ENCODE measurements at places on chromosomes 13 and 19.

DNA sequence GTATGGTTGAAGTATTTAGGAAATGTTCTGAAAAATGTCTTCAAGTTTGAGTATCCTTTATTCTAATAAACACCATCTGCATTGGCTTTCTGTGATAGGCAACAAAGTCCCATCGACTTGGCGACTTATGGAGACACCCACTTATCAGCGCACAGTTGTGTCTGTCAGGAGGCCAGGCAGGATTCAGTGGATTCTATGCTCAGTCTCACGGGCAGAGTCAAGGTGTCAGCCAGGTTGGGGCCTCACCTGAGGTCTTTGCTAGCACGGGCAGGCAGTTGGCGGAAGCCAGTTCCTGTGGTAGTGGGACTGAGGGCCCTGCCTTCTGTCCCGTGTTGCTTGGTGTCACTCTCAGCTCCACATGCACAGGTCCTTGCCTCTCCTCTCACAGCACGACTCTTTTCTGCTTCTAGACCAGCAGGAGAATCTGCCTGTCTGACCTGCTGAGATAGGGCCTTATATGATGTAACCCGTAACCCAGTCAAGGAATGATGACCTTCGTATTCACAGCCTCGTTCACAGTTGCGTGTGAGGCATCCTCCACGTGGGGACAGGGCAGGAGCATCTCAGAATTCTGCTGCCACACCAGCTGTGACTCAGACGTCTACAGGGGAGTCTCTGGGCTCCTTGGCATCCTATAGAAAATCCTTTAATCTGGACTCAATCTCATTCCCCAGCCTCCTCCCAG is 10.0 kb downstream of the CUL4A start:
- peak; percentile 16 for DNase-seq

- DNase-seq: no peak
These were observed 8.9 kb upstream of the DGKH start for GRCh38 chr13:42039457-42039945.

DNA sequence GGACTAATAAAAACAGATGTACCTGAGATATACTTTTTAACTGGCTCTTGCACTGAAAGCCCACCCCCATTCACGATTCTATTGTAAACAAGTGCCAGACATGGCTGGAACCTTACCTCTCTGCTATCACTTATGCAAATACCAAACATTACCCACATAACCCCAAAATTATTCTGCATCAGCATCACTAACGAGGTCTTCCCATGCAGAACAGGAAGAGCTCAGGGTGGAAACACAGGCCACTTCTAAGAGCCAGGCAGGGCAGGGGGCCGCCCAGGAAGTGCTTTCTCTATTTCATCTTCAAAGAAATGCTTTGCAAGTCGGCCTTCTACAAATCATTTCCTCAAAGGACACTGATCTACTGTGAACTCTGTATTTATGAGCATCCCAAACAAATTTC is 7.3 kb downstream of the IRS2 start:
- DNase-seq: no peak

DNA sequence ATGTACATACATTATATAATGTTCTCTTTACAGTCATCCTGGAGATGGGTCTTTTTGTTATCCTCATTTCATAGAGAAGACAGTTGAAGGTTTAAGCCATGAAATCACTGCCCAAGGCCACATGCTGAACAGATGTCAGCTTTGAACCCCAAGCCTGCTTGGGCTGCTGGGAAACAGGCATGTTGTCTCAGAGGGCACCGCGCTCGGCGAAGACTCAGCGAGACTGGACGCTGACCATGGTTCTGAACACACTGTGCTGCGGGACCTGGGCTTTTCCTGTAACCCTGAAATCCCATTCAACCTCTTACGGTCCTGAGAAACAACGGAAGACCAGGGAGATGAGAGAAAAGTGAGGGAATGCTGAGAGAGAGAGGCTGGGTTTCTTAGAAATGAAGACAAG is 27.3 kb downstream of the LRFN3 start:
- DNase-seq: peak; percentile 62

GRCh38 chr13:26377038-26377437 is 123.1 kb downstream of the CDK8 start:
- DNase-seq: peak; percentile 13

DNA sequence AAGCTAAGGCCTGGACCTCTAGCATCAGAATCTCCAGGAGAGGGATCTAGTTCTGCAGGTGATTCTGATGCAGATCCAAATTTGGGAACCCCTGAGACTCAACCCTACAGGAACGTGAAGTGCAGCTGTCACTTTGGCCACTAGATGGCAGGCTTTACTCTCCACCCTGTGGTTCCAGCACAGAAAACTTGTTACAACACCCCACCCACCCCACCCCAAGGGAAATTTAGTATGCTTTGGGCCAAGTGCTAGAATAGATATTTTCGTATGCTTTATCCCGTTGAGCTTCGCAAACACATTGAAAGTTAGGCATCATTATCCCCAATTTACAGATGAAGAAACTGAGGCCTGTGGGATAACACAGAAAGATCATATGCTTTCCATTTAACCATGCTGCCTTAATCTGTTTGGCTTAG is 232.0 kb downstream of the B3GLCT start:
- DNase-seq: peak; percentile 35

- DNase-seq: peak; percentile 56
These were observed 19.1 kb upstream of the KCTD4 start for GRCh38 chr13:45219938-45220375.

DNA sequence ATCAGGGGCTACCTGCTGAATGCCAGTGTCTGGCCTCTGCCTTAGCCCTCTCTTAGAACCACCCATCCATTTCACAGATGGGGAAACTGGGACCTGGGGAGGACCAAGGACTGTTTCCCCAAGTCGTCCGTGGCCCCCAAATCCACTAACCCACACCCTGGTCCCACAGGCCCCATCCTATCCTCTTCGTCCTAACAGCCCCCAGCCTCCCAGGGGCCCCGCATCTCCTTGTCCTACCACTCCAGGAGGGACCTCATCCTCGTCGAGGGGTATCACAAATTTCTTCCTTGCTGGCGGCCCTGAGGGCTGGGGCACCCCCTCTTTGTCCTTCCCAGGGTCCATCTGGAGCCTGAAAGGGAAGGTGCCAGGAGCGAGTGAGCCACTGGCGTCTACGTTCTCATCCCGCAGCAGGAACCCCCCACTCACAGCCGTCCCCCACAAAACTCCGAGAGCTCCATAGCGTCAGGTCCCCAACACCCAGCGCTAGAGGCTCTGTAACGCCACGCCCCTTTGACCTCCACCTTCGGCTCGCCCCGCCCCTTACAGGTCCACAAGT is 606 bp downstream of the ERCC1 start:
- DNase-seq: no peak

GRCh38 chr13:58908019-58908679 is 1255.6 kb downstream of the DIAPH3 start:
- no peak for DNase-seq

DNA sequence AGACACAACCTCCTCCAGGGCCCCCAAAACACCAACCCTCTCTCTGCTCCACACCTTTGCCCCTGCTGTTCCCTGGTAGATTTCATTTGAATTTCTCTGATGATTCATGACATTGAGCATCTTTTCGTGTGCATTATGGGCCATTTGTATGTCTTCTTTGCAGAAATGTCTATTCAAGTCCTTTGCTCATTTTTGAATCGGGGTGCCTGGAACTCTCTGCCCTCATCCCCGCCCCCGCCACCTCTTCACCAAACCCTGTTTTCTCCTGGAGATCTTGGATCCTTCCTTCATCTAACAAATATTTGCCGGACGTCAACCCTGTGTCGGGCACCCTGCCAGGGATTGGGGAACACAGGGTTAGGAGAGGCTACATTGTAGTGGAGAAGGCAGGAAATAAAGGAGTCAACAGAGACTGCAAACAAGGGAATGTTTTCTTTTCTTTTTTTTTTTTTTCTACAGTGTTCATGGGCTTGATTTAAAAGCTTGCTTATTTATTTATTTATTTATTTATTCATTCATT is 25.5 kb upstream of the SLC1A5 start:
- peak; percentile 90 for DNase-seq

- DNase-seq: no peak
These were observed 36.0 kb upstream of the SERP2 start for GRCh38 chr13:44337581-44337980.

DNA sequence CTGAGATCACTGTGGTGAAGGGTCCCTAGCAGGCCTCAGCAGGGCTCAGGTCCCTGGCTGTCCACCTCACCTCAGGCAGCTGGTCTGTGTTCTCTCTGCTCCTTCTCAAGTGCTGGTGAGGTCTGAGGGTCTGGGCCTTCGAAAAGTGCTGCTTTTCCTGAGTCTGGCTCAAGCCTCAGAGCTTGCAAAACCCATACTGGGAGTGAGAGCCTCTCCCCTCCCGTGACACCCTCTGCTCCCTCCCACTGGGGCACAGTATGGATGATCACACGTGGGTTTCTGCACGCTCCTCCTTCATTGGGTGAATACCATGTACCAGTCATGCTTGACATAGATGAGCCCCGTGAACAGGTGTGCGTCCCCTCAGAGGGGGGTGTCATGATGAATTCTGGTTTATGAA is 73.3 kb upstream of the WASF3 start:
- no peak for DNase-seq

- no peak for DNase-seq
These were observed at the start of gene ZSCAN4 for GRCh38 chr19:57668635-57669034. Gene ZSCAN4 (plus strand): TSS chr19:57668935. CDS start chr19:57676146, 7,211 bp downstream.

DNA sequence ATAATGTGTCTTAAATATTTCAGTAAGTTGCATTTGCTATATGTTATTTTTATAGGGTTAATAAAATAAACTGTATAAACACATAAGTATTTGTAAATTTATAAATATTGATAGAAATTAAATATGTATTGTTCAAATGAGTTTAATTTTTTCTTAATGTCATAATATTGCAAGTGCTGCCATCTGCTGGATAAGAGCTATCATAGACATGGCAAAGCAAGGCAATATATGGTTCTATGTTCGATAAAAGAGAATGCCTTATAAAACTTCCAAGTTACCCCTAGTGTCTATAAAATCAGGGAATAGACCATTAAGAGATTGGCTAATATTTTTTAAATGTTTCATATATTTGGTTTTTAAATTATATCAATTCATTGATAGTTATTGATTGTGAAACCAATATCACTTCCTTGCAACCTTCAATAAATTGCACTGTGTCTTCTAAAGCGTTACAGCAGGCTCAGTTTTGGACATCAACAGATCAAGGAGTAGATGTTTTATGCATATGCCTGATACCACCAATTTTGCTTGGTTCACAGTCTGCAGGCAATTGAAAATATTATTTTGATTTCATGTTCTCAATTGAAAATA is 29.0 kb upstream of the SLITRK6 start:
- DNase-seq: peak; percentile 11

DNA sequence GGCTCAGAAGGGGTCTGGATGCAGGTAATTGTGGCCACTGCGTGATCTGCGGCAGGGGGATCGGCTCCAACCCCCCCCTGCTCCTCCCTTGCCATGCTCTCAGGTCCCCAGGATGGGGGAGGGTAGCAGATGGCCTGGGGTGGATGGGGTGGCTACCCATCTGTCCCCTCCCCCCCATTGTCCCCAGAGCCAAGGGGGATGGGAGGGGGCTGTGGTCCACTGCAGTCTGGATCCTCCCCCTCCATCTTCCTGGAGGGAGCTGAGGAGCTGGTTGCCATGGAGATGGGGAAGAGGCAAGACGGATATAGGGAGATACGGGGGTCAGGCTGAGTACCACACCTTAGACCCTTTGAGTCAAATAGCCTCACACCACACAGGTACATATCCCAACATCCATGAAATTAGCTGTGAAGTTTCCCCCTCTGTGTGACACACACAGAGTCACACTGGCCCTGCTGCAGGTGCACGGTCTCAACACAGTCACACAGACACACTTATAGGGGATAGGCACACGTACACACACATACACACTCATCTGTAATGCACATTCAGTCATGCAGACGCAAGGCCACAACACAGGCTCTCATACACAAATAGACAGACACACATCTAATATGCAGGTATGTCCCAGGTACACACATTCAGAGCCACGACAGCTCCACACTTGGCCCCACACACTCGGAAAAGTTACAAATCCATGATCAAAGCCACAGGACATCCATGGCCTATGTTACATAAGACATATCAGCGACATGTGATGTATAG is 1.8 kb upstream of the NOVA2 start:
- DNase-seq: no peak

DNA sequence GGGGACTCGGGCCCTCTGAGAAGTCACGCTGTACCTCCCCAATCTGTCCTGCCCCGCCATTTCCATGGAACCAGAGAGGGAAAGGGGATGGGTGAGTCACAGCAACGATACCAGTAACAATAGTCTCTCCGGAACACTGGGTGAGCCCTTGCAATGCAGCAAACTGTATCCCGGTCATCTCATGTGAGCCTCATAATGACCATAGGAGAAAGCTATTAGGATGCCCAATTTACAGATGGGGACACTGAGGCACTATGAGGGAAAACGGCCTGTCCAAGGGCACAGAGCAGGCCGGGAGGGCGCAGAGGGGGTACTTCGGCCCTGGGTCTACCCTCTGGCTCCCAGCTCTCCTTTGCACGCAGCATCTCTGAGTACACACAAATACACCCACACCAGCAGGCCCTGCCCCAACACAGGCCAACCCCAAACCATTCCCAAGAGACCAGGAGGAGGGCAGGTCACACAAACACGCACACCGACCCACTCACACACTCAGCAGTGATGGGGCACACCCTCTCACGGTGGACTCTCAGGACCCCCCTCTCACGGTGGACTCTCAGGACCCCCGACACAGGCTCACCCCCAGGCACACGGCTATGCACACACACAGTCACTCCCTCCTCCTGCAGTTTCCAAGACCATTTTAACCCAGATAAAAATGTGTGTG is 18.2 kb downstream of the LRRC4B start:
- DNase-seq: no peak

DNA sequence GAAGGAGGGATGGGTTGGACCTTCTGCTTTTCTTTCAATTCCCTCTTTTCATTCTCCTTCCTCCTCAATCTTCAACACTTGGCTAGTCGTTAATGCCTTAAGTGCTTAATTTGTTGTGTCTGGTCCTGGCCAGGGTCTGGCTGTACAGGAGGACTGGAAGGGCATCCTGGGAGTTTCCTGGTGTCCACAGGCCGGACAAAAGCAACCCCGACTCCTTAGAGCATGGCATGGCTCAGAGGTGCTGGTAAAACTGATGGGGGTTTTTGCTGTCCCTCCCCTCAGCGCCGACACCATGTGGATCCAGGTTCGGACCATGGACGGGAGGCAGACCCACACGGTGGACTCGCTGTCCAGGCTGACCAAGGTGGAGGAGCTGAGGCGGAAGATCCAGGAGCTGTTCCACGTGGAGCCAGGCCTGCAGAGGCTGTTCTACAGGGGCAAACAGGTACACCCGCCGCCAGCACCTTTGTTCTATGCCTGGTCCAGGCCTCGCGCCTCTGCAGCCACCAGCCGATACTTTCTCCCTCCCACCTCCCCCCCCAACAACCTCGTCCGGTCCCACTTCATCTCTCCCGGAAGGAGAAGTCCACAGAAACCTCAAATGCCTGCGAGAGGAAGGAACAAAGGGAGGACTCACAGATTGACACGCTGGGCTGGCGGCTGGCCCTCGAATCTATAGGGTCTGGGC is 1.4 kb downstream of the UHRF1 start:
- peak; percentile 31 for DNase-seq
